NCI-H345 (cell line): ENCODE measurements at places on chromosomes 4 and X.

GRCh38 chrX:132094164-132094563 is 33.7 kb downstream of the FRMD7 start:
- DNase-seq = no peak

DNA sequence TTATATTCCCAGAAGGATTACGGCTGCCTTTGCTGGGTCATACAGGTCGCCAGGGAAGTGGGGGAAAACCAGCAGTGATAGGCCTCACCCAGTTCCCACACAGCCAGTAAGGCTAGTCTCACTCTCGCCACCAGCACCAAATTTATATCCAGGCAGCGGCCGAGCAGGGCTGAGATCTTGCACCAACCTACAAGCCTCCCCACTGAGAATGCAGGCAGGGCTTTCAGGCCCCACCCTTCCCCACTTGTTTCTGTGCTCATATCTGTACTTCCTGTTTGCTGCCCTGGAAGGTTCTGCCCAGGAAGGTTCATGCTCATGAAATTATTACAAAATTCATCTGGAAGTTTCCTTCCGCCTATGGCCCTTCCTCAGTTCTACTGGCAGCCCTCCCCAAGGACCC is 179.7 kb downstream of the STIM2 start:
- no peak for DNase-seq

- no peak for DNase-seq
These were observed 107.2 kb downstream of the TRIML1 start for GRCh38 chr4:188246488-188246887.

GRCh38 chr4:177461606-177462005 is 19.4 kb upstream of the AGA start:
- DNase-seq = no peak

GRCh38 chr4:110633358-110634341 is 10.8 kb upstream of the PITX2 start:
- DNase-seq = no peak

DNA sequence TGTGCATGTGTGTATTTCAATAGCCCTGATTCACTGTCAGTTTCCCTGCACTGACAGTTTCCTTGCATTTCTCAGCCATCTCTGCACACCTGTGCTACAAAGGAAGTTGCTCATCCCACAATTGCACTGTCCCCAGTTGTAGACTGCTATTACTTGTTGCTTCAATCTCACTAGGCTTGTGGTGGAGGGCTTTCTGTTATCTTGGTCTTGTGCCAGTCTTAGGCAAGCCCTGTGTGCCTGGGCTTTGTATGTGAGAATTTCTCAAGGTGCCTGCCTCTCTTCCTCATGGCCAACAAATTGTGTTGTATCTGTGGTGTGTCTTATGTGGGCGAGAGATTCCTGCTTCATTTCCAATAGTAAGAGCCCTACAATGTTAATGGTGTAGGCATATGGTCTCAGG is 467.4 kb downstream of the GRIA2 start:
- DNase-seq = no peak

DNA sequence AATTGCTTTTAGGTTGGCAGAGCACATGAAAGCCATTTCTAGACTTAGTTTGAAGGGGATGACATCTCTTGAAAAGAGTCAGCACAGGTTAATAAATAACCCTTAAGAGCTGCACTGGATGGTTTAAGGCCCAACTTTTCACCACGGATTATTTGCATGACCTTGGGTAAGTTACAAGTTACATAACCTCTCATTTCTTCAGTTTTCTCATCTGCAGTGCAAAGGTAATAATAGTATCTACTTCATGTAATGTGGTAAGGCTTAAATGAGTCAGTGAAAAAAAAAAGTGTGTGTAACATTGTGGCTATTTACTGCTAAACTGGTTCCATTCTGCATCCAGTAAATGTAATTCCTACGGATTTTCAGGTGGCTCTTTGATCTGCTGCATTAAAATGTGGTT is 715.8 kb downstream of the CCSER1 start:
- no peak for DNase-seq

DNA sequence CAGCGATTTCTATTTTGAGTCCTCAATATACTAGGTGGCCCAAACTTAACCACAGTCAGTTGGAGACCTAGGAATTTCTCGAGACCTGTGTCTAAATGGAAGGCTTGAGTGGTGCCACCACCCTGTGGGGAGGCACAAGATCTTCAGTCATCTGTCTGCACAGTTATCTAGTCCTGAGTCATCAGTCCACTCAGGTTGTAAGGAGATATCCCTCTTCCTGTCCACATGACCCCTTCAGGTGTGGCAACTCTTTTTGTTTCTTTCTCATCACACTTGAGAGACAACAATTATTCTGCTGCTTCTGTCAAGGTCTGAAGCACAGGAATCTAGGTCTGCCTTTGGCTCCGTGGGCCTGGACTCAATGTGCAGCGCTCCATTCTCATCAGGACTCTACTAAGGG is 64.4 kb upstream of the IBSP start:
- no peak for DNase-seq

DNA sequence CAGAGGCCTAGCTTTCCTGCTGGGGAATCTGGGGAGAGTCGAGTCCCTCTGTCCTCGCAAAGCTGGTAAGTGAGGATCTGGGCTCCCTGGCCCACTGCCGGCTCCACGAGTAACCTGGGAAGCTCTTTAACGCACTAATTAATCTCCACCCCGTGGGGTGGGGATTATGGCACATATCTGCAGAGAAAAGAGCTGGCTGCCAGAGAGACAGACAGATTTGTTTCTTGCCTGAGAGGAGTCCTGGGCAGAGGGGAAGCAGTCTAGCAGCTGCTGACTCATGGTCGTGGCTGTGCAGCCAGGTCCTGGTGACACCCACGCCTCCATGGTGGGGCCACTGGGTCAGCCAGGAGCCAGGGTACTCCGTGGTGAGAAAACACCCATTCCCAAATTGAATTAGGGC is 14.0 kb downstream of the SORCS2 start:
- DNase-seq = no peak

DNA sequence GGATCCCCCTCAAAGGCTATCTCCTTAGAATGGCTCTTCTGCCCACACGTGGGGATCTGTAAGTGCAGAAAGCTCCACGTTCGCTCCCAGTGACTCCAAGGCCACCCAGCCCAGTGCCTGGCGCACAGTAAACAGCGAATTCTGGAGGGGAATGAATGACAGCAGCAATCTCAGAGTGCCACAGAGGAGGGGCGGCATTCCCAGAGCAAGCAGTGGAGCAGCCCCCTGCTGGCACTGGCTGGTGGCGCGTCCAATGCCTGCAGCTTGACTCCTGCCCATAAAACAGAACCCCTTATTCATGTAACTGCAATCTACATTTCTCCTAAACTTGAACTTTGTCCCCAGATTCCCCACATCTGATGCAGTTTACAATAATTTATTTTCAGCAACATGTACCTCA is 6.9 kb upstream of the HELT start:
- no peak for DNase-seq

- peak; percentile 46 for DNase-seq
These were observed 531 bp downstream of the CAMK2D start for GRCh38 chr4:113760795-113761619.

GRCh38 chr4:3656416-3657356 is 109.5 kb upstream of the ADRA2C start:
- peak; percentile 81 for DNase-seq

- DNase-seq = no peak
These were observed 106.6 kb upstream of the HS3ST1 start for GRCh38 chr4:11535333-11535732.

GRCh38 chr4:82428526-82428968 is 1.7 kb downstream of the HNRNPDL start:
- DNase-seq = no peak

DNA sequence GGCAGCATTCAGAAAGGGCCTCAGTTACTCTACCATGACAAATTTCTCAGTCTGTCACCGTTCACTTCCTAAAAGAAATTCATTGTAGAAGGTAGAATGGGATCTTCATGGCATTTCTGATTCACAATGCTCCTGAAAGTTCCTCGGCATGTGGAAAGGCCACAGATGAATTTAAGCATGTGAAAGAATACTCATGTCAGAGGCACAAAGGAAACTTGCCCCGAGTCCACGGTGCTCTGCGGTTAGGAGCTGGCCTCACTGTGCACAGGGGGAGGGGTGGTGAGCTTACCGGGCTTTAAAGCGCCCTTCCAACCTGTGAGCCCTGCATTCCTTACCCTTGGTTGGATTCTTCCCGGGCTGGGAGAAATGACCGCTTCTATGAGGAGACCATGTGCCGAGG is 9.3 kb downstream of the TKTL1 start:
- no peak for DNase-seq

DNA sequence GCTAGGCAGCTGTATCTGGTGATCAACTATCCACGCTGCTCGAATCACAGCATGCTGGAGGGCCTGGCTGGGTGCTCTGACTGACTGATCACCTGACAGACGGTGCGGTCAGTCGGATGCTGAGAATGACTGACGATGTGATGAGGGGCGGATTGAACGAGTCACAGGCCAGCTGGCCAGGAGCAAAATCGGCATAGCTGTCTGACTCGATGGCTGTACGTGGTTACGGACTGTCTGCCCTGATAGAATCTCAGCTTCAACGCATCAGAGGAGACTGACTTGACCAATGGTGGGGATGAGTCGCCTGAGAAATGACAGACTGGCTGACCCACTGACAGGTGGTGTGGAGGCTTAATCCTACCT is 1.0 kb upstream of the SUV39H1 start:
- no peak for DNase-seq

DNA sequence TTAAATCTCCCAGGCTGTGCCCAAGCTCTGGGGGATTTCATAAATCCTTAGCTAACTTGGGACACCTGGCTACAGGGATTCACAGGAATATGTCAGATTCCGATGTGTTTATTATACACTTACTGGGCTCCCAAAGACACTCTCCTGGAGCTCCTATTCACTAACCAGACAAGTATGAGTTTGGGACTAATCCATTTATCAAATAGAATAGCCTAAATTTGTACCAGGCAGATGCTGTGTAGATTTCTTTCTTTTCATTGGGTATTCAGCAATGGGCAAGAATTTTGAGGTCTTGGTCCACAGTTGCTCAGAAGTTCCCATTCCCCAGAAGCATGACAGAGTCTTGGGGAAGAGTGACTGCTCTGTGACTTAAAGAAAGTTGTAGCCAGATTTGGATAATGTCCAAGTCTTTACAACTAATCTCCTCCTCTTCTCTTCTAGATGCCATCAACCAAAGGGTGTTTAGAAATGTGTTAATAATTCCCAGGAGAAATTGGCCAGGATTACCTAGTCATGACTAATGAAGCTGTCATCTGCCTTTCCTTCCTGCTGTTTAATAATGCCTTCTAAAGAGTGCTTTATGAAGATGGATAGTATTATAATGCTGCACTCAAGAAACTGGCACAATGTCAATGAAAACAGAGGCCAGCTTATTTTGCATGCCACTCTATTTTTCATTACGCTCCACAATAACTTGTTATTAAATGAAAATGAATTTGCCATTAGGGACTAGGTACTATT is 120.9 kb downstream of the CHIC2 start:
- DNase-seq = no peak

- DNase-seq = no peak
These were observed 21.9 kb upstream of the CFAP299 start for GRCh38 chr4:80313627-80314026.

GRCh38 chrX:64265265-64265664 is 34.9 kb upstream of the ASB12 start:
- DNase-seq = no peak

GRCh38 chrX:32483534-32484136 is 727.7 kb downstream of the DMD start:
- peak; percentile 20 for DNase-seq

- DNase-seq = no peak
These were observed 3.2 kb downstream of the RGS12 start for GRCh38 chr4:3295837-3296624.

DNA sequence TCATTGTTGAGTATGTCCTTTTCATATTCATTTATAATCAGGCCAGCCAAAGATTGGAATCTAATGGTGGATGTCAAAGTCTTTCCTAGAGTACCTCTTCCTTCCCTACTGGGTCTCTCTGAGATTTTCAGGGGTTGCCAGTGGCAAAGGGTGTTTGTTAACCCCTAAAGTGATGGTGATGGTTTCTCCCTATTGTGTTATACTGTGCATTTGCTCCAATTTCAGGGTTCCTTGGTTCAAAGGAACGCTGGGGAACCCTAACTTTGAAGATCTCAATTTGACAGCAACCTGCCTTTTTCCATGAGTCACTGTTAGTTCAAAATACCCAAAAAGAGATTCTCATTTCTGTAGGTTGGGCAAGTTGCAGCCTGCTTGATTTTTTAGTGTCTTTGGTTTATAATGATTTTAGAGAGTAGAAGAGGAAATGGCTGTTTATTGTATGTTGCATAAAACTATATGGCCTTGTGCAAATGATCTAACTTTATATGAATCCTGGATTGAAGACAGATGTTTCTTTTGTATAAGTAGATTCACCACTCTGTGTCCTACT is 23.0 kb downstream of the GAB1 start:
- DNase-seq = no peak

DNA sequence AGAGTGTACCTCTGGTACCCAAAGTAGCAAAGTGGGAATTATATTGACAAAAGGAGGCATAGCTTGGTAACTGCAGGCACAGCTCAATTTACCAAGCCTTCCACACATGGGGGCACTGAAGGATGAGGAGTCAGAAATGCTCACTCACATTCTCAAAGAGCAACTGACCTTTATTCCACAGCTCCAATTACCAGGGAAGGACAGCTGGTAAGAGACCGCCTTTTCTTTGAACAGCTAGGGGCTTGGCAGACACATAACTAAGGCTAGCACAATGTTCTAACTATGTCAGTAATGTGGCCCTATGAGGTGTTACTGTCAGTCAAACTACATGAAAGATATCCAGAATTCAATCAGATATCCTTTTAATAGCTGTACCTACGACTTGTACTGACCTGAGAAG is 20.5 kb upstream of the STS start:
- no peak for DNase-seq

GRCh38 chrX:76202471-76202870 is 29.6 kb downstream of the PBDC1 start:
- no peak for DNase-seq
